ENCODE measurements at places on chromosomes 5 and 9.

GRCh38 chr9:16642421-16643109, 227.9 kb downstream of the BNC2 start:
- DNase-seq, result no peak

DNA sequence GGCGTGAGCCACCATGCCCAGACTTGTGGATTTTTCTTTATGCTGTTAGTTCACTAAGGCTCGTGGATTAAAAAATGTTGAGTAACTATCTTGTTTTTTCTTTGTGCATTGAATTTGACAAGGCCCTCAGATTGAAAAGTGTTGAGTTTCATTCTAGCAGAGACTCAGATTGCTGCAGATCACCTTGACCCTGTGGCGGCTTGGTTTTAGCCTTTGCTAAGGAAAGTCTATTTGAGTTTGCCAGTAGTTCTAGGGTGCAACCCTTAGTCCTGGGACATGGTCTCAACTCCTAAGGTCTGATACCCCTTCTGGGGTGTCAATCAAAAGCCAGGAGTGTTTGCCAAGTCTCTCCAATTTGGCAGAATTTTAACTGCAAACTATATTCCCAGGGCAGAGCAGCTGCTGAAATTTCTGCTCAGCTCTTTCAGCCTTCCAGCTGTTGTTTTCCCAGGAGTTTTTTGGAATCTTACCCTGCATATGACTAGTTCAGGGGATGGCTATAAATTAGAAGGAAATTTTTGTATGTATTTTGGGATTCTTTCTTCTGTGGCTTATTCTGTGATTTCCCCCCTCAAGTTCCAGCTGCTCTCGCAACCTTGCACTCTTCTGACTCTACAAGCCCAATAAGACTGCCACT, 84.3 kb upstream of the HAND1 start:
- DNase-seq, result no peak

DNA sequence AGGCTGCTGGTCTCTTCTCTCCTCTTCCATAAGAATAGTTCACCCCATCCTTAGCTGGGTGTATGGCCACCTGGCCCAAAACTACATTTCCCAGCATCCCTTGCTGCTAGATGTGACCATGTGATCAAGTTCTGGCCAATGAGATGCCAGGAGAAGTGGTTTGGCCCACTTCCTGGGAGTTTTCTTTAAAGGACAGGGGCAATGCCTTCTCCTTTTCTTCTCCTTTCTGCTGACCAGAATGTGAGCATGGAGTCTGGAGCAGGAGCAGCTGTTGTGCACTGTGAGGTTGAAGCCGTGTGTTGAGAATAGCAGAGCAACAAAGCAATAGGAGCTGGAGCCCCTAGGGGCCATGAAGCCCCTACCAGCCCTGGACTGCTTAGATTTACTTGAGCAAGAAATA, 36.8 kb downstream of the C9orf50 start:
- peak; percentile 54 for DNase-seq

GRCh38 chr9:35858458-35858857, 11.7 kb downstream of the OR13J1 start:
- no peak for DNase-seq
